ENCODE measurements at places on chromosomes 11 and 22. TPM values are rescaled to one million over a fixed set of nuclear protein-coding genes. Genes with fewer than 3 reads are reported as not detected.
A peak's percentile ranks its signal among the peaks of the same experiment; 100 is the strongest.

Gene ENDOD1
- polyA plus RNA-seq, result 6.1 TPM

Gene CPT1A
- polyA plus RNA-seq, result 22.3 TPM

Gene USH1C
- 2.7 TPM for polyA plus RNA-seq

Gene AIFM3
- polyA plus RNA-seq, result 0.37 TPM

Gene GALNT18
- 4.5 TPM for polyA plus RNA-seq

Gene NXPE1
- not detected for polyA plus RNA-seq

Gene TCF20
- polyA plus RNA-seq, result 16.2 TPM

Gene GLYAT
- polyA plus RNA-seq, result not detected

Gene SH3BP1
- 2.4 TPM for polyA plus RNA-seq

GRCh38 chr11:129930296-129930695 is 34.9 kb upstream of the NFRKB start:
- no peak for DNase-seq

DNA sequence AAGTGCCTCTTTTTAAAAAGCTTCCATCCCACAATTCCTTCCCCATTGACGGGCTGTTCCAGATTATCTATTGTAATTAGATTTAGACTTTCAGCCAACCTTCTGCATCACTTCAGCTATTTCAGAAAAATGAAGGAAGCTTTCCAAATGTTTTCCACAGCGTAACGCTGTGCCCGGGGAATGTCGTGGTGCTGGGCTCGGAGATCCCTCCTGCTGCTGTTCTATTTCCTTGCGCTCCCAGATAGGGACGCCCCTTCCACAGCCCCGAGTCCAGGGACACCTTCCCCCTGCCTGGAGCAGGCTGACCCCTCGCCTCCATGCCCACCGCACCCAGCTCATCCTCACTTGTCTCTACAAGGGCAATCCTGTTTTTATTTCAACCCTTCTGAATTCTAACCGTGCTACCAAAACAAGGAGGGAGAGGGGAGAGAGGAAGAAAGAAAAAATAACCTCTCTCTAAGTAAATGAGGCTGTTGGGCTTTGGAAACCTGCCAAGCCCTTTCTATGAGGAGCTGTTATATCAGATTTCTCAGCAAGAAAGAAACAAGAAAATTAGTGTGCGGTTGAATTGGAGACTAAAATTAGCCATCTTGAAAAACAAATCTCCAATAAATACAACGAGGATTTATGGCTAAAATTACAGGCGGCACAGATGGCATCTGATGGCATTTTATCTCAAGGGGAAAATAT is 366.9 kb downstream of the BRD1 start:
- no peak for DNase-seq

- DNase-seq, result no peak
These were observed 32.7 kb downstream of the BRSK2 start for GRCh38 chr11:1422481-1422880.

- no peak for DNase-seq
These were observed 46.3 kb downstream of the AMOTL1 start for GRCh38 chr11:94814272-94814976.

GRCh38 chr11:10725114-10725906 is 25.7 kb upstream of the CTR9 start:
- no peak for DNase-seq

DNA sequence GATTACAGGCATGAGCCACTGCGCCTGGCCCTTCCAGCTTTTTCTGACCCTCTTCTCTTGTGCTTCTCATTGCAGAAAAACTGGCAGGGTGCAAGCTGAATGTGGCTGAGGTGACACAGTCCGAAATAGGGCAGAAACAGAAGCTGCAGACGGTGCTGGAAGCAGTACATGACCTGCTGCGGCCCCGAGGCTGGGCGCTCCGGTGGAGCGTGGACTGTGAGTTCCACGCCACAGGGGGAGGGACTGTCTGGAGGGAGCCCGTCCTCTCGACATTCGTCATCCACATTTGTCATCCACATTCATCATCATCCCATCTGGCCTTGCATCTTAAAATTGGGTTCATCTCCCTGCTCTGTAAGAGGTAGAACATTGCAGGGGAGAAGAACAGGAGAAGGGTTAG is 49.3 kb upstream of the PARVG start:
- no peak for DNase-seq

DNA sequence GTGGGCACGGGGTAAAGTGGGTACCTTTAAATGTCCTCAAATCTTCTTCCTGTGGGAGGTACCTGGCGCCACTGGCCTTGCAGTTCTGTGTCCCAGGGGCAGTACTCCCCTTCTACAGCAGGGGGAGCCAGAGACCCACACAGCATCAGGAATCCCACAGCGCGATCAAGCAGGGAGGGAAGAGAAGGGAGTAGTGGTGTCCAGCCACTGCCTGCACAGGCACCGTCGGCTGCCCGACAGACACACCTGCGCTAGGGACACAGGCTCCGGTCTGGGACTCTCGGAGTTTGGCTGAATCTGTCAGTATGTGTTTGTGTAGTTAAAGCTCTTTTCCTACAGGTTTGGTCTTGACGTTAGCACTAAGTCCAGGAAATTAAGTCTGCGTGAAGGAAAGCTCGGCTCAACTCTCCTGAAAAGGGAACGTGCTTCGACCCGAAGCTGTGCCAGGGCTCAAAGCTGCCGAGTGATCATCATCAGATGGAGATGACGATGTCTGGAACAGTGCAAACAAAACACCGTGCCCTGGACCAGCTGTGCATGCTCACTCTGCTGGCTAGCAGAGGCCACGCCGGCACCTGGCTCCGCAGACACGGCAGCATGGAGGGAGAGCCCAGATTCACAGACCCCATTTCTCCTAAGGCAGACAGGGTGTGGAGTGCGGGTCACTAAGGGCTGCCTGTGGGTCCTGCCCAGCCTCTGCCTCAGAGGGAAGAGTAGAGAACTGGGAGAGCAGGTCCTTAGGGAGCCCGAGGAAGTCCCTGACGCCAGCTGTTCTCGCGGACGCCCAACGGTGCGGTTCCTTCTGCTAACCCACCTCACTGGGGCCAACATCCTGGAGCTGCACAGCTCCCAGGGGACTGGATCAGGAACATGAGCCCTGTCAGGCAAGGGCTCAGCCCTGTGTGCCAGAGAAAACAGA is 56.0 kb upstream of the BID start:
- DNase-seq, result peak; percentile 96

GRCh38 chr22:23098230-23098705 is 27.9 kb downstream of the GNAZ start:
- no peak for DNase-seq

DNA sequence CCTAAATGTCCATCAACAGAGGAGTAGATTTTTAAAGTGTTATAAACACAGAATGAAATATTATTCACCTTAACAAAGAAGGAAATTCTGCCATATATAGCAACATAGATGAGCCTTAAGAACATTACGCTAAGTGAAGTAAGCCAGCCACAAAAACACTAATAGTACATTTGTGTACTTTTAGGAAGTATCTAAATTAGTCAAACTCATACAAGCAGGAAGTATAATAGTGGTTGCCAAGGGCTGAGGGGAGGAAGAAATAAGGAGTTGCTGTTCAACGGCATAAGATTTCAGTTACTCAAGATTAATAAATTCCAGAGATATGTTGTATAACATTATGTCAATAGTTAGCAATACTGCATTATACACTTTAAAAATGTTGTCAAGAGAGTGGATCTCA is 181.7 kb upstream of the ZC3H12C start:
- DNase-seq, result no peak

GRCh38 chr11:126156814-126157213 is 54.6 kb downstream of the RPUSD4 start:
- no peak for DNase-seq

GRCh38 chr11:79857377-79858214 is 416.8 kb upstream of the TENM4 start:
- DNase-seq, result no peak

DNA sequence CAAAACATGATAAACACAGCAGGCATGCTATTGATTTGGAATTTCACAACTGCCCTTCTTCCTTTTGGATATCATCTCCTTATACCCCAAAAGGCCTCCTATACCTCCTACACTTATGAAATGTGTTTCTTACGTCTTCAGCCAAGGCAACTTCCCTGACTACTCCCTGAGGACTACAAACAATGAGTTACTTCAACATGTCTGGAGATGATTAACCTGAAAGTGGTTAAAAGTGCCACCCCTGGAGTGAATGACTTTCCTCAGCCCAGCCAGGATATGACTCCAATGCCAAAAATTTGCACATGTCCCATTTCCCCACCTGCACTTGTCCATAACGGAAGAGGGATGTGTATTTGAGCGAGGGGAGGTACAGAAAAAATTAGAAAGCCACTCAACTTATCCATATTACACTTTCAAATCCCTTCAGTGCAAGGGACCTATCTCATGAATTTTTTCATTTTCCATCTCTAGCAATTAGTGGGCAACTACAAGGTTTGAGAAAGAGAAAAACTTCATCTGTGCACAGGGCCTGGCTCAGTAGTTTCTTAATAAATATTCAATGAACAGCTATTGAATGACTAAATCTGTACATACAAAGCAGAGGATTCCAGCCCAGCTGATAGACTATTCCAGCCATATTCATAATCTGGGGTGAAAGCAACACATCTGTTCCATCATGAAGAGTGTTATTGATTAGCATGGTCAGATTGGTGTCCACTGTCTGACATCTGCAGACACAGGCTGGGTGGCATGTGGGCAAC is 36.8 kb downstream of the KIRREL3 start:
- no peak for DNase-seq

GRCh38 chr22:43188829-43189545 is 2.1 kb upstream of the TTLL12 start:
- no peak for DNase-seq

GRCh38 chr11:91932151-91932821 is 292.3 kb upstream of the FAT3 start:
- no peak for DNase-seq

DNA sequence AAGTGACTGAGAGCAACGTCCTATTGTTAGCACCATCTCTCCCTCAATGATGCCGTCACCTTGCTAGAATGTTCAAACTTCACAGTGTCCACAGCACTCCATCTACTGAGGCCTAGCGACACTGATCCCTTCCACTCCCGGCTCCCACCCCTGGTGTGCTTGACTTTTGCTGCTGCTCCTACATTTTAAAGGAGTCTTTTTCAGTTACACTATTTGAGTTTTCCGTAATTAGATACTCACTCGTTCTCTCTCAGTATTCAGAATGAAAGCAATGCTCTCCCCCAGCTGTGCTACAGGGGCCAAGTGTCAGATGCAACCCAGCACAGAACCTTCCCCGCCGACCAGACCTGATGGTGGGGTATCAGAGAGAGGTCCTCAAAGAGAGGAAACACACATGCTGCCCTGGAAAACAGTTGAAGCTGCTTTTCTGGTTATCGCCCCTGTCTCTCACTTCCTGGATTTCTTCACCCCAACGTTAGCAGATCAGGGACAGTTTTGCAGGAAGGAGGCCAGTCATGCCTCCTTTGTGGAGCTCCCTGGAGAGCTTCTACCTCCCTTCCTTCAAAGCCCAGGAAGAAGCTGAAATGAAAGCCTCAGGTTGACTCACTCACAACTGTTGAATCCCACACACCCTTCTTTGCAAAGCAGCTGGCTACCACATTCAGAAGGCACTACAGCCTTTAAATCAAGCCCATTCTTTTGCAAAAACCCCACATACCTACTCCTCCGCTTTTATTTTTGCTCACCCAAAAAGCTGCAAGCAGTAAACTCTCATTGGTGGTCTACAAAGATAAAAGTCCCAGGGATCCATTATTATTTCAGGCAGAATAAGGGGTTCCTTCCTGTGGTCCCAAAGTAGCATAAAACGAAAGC is 23.5 kb downstream of the LARGE1 start:
- no peak for DNase-seq

GRCh38 chr11:3994030-3994640 is 100.5 kb upstream of the RRM1 start:
- DNase-seq, result no peak

- no peak for DNase-seq
These were observed 105.0 kb downstream of the SHANK2 start for GRCh38 chr11:71147331-71147730.

DNA sequence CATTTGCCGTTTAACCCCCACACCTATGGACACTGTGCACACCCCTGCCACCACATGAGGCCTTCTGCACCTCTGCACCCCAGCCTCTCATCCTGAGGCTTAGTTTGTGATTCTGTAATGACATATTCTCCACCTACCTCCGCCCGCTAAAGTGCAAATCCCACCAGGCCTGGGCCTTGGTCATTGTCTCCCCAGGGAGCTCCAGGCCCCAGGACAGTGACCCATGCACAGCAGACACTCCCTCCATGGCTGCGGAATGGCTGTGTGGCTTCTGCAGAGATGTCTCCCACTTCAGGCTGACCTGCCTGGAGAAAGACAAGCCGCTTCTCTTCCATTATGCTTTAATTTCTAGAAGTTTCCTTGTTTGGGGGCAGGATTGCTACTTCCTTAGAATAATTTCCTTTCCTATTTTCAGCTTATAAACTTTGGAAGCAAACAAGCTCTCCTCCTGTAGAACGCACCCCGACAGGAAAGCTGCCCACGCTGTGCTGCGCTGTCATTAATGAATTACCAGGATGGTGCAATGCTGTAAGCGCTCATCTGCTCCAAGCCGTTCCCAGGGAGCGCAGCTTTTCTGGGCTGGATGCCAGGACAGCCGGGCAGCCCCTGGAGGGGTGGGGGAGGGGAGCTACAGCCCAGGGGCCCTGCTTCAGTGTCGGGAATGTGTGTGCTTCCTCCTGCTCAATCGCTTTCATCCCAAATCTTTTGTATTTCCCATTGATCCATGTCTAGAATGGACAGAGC is 618.0 kb downstream of the BRD1 start:
- peak; percentile 14 for DNase-seq

DNA sequence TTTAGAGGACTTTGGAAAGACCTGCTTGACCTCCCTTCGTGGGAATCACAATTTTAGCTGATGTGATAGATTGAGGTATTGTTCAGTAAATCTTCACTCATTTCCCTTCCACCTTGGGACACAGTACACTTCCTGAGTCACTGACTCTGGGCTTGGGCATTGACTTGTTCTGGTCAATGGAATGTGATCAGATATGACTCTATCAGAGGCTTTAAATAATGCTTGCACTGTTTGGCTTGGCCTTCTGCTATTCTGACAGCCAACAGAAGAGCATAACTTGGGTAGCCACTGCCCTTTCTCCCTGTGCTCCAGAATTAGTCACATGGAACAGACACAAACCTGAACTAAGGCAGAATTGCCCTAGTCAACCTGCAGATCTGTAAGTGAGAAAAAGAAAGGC is 12.5 kb downstream of the PRR5L start:
- no peak for DNase-seq

- no peak for DNase-seq
These were observed 56.9 kb downstream of the KREMEN1 start for GRCh38 chr22:29129808-29130140.
